ENCODE measurements at places on chromosomes 4 and X. TPM values are rescaled to one million over a fixed set of nuclear protein-coding genes. Genes with fewer than 3 reads are reported as not detected.

The KLKB1 gene
- polyA plus RNA-seq, result 0.50 TPM

The AGTR2 gene
- polyA plus RNA-seq, result not detected

The CCDC160 gene
- 0.54 TPM for polyA plus RNA-seq

DNA sequence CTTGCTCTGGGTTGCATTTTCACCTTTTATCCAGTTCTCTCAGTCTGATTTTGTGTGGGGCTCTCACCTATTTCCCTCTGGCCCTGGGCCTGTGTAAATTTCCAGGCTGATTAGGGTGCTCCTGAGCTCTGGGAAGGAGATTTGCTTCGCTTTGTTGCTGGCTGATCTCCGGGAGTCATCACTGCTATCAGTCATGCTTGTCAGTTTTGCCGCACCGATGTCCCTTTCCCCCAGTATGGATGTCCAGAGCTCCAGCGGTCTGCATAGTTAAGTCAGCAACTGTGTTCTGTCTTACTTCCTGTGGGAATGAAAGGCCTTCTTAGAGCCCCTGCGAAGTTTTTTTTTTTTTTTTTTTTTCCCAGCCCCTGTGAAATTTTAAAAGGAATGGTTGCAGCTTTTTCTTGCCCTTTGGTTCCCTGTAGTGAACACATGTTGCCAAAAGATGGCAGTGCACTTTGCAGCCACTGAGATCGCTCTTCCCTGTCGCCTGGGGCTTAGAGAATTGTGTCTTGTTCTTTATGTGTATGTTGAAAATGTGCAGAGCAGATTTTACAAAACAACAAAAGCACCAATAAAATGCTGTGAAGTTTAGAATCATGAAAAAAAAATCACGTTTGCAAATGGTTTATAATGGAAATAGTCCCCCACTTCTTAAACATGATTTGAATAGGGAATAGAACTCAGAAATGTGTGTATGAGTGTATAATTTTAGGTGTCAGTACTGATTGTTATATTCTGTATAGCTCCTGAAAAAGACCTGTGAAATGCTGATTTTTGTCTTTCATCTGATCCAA, 109.1 kb upstream of the SLC4A4 start:
- no peak for DNase-seq

GRCh38 chr4:1398681-1399507, 7.3 kb downstream of the NKX1-1 start:
- peak; percentile 22 for DNase-seq

The FRMD7 gene
- 0.37 TPM for polyA plus RNA-seq

The BEND2 gene
- 0.02 TPM for polyA plus RNA-seq

DNA sequence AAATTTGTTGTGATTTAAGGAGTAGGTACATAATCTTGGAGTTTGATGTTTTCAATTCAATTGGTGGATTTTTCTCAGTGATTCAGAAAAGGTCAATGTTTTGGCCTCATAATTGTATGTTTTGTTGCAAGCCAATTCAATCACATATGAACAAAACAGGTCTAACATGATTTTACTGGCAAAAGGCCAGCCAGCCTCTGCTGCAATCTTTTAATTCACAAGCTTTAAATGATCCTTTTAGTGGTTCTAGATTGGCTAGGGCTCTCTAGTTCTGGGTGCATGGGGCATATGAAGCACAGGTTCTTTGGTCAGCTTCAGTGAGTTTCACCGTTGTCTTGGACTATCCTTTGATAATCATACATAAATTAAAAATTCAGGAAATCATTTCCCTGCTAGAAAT, 19.2 kb upstream of the SLC6A14 start:
- DNase-seq, result no peak

DNA sequence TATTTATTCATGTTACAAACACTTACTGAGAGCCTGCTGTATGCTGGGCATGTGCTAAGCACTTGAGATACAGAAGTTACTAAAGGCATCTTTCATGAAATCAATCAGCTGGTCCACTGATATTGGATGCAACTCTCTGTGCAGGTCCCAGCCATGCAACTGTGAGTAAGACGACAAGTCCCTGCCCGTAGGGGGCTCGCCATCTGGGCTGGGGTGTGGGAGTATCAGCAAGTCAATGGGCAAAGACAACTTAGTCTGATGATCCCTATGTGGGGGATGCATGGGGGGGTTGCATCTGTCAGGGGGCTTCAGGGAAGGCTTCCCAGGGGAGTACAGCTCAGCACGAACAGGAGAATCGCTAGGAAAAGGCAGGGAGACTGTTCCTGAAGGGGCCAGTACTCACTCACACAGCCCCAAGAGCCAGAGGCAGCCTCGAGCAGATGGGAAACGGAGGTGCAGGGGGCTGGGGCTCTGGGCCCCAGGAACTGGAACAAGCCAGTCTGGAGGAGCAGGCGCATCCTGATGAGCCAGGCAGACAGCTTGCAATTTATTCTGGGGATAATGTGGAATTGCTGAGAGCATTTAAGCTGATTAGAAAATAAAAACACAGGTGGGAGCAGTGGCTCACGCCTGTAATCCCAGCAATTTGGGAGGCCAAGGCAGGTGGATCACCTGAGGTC, 40.2 kb downstream of the CRMP1 start:
- DNase-seq, result no peak

- no peak for DNase-seq
Measured at GRCh38 chr4:138035781-138036258, 206.3 kb downstream of the SLC7A11 start.

DNA sequence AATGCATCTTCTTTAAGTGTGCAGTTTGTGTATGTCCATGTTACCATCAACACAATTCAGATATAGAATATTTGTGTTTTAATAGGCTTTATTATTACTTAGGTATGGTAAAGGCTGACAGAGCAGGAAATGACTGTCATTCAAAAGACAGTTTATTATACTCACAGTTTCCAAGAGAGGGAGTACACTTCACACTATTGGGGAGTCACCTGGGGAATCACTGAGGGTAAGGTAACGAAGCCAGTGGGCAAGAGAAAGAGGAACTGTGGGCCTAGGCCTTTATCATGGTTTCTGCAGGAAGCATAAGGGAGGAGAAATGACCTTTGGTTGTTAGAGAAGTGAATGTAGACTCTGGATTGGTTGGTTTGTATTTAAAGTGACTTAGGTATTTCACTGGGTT, 235.1 kb upstream of the HCCS start:
- no peak for DNase-seq

DNA sequence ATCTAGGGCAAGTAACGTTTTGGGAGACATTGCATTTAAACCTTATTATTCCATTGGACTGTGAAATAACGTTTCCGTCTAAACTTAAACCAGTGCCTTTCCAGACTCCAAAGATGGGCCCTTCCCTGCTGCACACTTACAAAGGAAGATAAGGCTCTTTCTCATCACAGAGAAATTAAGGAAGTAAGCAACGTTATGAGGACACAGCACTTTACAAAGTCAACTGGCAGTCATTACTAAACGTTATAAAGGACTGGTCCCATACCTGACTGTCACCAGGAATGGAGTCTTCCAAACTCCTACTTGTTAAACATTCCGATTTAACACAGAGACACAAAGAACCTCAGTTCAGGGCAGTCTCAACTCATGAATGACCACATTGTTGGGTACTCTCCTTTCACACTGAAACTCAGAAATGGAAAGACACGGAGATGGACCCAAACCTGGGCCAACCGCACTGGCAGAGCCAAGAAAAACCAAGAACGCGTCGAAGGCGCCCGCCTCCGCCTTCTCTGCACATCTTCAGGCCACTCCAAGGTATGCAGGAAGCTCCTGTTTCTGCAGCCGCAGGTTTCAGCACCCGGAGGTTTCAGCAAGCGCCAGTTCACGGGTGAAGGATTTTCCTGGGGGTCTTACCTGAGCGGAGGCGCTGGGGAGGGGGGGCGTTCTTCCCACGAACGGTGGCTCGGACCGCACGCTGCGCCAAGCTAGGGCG, 670 bp downstream of the PAPSS1 start:
- DNase-seq, result no peak

The CCDC110 gene
- 1.8 TPM for polyA plus RNA-seq
